ENCODE measurements at places on chromosomes 1 and 21.

DNA sequence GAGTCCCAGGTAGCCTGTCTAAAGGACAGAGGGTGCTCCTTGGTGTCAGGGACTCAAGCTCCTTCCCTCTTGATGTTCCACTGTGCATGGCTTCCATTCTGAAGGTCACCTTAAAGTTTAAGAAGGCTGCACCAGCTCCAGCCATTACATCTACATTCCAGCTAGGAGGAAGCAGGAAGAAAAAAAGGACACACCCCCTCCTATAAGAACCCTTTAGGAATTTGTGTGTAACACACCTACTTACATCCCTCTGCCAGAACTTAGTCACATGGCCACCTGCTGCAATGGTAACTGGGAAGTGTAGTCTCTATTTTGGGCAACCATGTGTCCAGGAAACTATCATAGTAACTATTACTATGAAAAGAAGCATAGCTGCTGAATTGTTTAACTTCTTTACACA lies 161.6 kb upstream of the KLHDC7A start:
- no peak for DNase-seq

GRCh38 chr1:5430911-5431697 lies 561.1 kb downstream of the NPHP4 start:
- no peak for DNase-seq

GRCh38 chr1:53731043-53731600 lies 7.8 kb downstream of the GLIS1 start:
- no peak for DNase-seq

DNA sequence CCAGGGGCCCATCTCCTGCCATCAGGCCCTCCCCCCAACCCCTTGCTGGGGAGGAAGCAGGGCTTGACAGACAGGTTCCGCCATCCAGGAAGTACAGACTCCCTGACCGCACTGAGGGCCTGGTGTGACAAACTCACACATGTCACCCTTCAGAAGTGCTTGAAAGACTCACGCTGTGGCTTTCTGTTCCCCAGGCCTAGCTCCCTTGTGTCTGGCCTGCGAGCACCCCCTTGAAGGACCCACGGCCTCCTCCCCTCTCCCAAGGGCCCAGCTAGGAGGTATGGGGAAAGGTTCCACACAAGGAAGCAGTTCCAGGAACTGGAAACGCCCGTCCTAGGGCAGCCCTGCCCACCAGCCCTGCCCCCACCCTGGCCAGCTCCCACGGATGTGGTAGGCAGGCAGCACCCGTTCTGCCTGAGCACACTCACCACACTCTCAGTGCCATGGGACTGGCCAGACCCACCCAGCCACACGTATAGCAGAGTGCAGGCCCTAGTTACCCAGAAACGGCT lies 26.7 kb downstream of the SLC2A1 start:
- peak; percentile 62 for DNase-seq

- no peak for DNase-seq
These were observed 4.0 kb upstream of the PLEKHM2 start for GRCh38 chr1:15680131-15680530.

DNA sequence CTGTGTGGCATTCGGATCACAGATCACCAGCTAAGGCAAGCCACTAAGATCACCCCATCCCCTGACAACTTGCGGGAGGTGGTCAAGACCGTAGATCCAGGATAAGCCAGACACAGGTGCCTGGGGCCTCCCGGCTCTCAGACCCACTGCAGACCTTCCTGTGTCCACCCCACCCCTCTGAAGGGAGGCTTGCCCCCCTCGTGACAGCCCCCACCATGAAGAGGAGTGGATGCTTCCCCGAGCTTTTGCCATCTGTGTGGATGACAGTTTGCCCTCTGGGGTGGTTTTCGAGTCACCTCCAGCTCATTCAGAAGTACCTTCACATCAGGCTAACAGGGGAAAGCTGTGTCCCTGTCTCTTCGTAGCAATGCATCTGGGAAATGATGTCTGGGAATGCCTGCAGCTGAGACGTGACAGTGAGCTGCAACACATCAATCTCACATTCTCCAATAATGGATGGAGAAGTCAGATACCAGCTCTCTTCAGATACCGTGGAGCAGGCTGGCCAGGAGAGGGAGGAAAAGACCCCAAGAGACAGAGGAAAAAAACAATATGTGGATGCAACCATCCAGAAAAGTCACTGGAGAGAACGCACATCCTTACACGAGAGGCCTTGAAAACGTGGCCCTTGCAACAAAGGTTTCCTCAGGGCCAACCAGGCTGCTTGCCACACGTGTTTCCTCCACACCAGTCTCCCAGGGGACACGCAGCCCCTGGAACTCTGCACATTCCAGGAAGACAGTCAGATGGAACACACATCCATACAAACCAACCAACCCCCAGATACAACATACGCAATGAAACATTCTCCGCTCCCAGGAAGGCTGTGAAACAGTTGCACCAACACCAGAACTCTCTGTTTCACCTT lies 20.4 kb upstream of the FHAD1 start:
- no peak for DNase-seq

DNA sequence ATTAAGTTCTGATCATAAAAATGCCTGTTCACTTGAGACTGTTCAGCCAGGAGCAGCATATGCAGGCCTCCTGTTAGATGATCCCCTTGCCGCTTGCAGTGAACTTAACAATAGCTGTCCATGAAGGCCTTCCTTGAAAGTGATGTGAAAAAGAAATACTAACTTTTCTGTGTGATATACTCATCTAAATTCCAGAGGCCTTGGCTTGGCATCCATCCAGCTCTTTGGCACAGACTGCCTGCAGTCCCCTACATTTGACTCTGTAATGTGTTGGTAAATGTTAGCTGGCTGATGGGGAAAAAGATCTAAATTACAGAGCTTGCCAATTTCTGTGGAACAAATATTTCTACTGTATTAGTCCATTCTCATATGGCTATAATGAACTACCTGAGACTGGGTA lies 73.7 kb downstream of the KCNK2 start:
- no peak for DNase-seq

GRCh38 chr1:54384918-54385726 lies 21.1 kb downstream of the SSBP3 start:
- DNase-seq = no peak

DNA sequence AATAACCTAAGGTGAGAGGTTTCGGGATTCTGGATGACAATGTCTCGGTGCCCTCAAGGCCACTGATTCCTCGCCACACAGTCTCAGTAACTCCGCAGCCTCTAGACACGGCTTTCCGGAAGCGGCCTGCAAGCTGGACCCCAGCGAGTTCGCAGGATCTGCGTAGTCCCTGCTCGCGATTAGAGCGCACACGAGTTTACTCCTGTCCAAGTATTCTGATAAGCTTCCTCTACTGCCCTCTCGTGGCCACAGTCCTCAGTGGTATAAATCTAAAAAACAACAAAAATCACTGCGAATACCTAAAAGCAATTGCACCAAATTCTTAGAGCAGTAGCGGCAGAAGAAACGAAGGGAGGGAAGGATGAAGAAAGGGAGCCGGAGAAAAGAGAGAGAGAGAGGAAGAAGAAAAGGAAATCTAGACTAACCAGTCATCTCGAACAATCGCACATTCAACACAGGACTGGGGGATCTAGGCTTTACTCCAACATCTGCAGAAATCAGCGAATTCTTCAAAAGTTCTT lies 1.1 kb upstream of the PLXNA2 start:
- peak; percentile 39 for DNase-seq

DNA sequence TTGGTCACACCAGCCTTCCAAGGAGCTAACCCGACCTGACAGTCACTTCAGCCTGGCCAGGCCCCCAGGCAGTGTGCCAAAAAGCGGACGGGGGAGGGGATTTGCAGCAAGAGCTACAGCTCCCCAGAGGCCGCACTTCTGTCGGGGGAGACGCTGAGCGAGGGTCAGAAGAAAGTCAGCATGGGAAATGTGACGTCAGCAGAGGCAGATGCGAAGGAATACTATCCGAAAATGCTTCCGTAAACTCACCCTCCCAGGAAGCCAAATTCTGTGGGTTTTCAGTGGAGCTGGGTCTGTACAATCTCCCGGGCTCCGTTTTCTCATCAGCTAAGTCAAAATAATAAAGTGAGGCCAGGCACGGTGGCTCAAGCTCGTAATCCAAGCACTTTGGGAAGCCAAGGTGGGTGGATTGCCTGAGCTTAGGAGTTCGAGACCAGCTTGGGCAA lies 28.5 kb upstream of the ECE1 start:
- DNase-seq = no peak

GRCh38 chr1:241678536-241678935 lies 26.5 kb downstream of the WDR64 start:
- DNase-seq = no peak

DNA sequence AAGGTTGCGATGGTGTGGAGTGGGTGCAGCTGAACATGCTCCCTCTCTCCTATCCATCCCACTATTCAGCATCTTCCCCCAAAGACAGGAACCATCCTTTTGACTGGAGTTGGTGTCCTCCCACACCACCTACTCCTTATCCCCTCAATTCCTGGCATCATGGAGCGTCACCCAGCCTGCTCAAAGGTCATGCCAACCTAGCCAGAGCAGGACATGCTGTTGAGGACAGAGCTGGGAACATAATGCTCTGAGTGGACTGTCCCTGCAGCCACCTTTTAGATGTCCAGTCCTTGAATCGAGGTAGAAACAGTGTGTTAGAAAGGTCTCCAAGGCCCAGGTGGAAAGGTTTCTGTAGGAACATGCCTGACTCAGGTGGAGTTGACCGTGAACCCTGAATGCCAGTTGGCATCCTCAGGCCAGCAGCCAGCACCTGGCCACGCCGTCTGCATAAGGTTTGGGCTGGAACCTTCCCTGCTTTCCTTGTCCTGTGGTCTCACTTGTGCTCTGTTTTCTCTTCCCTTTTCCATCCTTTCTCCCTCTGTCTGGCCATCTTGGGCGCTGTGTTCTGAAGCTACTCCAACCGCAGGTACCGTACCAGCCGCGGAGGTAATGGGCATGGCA lies 52.2 kb upstream of the CNTN2 start:
- no peak for DNase-seq

DNA sequence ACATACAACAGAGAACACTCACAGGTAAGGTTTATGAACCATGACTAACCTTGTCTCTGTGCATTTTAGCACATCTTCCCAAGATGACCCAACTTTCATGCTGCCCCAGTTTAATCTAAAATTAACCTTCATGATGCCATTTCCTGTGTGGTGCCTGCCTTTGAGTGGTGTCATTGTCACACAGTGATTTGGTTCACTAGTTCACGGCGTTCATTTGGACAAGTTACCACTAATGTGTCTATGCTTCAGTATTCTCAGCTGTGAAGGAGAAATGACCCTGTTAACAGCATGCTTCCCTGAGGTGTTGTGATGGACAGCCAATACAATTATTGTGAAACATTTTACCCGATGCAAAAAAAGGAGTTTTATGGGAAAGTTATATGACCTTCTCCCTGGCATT lies 693.1 kb downstream of the RWDD3 start:
- DNase-seq = no peak

DNA sequence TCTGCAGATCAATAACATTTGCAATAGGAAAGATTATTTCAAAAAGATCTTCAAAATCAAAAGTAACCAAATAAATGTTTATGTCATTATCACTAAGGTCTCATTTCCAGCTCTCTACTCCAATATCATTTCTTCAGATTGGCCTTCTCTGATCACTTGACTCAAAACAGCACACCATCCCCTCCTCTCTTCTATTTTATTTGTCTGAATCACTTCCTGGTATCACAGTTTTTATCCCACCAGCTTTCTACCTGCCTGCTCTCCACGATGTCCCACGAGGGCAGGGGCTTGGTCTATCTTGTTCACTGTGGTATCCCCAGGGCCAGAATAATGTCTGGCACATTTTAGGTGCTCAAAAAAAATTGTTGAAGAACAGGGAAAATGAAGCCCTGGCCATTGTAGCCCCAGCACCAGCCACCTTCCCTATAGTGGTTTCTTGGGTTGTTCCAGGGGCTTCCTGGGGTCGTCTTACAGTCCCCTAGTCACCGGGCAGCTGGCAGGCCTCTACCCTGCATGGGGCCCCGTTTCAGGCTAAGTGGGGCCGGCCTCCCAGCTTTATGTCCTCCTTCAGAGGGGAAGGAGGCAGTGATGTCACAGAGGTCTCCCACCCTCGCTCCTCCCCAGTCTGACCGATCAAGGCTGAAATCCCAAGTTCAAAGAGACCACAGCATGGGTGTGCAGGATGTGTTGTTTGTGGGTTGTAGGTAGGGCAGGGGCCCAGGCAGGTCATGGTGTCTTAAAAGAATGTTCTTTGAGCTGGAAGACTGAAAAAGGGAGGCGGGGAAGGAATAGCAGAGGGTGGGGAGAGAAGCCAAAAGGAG lies 3.5 kb upstream of the PADI1 start:
- DNase-seq = no peak

- DNase-seq = no peak
These were observed 371.8 kb downstream of the NPHP4 start for GRCh38 chr1:5620418-5620817.

DNA sequence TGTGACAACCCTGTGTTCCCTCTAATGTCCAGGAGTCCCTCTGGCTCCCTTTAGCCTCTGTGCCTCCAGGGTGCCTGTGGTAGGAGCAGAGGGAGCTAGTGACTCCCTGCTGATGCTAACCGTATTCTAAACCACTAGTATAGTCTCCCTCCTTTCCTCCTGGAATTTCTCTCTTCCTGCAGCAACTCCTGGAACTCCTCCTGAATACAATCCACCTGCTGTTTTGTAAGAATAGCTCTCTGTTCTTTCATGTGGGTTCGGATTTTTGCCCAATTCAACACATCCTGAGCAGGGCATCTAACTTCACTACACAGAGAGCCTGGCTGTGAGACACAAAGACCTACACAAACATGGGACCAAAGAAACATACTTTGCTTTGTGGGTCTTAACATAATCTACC lies 107.9 kb downstream of the RUNX1 start:
- DNase-seq = no peak

DNA sequence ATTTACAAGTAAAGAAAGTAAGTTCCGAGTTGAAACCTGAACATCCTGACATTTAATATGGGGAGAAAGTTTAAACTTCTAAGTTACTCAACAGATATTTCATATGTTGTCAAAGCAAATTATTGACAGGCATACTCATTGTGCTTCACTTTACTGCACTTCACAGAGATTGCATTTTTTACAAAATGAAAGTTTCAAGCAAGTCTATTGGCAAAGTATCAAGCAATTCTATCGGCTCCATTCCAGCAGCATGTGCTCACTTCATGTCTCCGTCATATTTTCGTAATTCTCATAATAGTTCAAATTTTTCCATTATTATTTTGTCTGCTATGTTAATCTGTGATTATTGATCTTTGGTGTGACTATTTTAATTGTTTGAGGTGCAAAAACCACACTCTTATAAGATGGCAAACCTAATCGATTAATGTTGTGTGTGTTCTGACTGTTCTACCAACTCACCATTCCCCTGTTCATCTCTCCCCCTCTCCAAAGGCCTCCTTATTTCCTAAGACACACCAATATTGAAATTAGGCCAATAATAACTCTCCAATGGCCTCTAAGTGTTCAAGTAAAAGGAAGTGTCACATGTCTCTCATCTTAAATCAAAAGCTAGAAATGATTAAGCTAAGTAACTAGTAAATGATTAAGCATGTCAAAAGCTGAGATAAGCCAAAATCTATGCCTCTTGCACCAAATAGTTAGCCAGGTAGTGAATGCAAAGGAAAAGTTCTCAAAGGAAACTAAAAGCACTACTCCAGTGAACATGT lies 68.2 kb upstream of the BCL9 start:
- DNase-seq = no peak

- DNase-seq = no peak
These were observed 6.5 kb upstream of the FGGY start for GRCh38 chr1:59290193-59290949.

- DNase-seq = no peak
These were observed 1237.5 kb downstream of the MRPL39 start for GRCh38 chr21:24369746-24370145.

- DNase-seq = no peak
These were observed 101.3 kb upstream of the USP24 start for GRCh38 chr1:55316502-55316901.

GRCh38 chr1:36920371-36920770 lies 113.9 kb downstream of the GRIK3 start:
- DNase-seq = no peak

GRCh38 chr1:178931858-178932551 lies 61.1 kb upstream of the ANGPTL1 start:
- DNase-seq = no peak
